ENCODE measurements at places on chromosomes 11 and 22.

DNA sequence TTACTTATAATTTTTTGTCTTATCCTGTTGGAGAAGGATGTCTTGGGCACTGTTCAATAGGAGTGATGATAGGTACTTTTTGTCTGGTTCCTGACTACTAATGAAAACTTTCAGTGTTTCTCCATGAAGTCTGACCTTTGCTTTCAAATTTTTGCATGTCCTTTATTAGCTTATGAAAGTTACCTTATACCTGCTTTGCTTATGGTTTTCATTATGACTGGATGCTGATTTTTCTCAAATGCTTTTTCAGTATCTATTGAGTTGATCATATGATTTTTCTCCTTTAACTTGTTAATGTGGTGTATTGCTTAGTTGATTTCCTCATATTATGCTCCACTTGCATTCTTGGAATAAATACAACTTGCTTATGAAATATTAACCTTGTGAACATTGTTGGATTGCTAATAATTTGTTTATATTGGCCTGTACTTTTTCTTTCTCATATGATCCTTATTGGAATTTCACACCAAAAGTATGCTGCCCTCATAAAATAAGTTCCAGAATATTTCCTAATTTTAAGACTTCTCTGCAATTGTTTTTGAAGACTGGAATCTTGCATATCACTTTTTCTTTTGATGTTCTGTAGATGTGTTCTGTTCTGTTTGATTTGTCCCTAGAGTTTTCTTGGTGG, 85.0 kb upstream of the SC5D start:
- DNase-seq: no peak

GRCh38 chr11:46302866-46303265, 25.4 kb downstream of the CREB3L1 start:
- DNase-seq: no peak

- DNase-seq: no peak
Measured at GRCh38 chr22:17710023-17710422, 64.2 kb downstream of the BID start.

DNA sequence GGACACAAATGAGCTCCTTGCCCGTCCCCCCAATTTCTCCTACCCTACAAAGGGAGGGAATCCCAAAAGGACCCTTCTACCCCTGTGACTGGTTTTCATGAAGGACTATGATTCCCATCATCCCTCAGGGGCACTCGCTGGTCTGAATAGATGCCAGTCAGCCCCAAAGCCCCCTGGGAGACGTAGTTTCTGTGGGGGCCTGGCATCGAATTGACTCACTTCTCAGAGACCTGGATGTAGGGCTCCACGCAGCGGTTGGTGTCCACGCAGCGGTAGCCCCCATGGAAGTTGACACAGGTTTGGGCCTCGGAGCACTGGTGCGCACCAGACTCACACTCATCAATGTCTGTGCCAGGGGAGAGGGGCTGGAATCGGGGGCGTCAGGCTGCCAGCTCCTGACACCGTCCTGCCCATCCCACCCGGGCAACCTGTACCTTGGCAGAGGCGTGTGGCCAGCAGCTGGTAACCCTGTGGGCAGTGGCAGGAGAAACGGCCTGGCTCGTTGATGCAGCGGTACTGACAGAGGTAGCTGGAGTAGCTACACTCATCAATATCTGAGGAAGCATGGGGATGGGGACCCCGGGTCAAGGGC, 4.4 kb downstream of the EFEMP2 start:
- no peak for DNase-seq

DNA sequence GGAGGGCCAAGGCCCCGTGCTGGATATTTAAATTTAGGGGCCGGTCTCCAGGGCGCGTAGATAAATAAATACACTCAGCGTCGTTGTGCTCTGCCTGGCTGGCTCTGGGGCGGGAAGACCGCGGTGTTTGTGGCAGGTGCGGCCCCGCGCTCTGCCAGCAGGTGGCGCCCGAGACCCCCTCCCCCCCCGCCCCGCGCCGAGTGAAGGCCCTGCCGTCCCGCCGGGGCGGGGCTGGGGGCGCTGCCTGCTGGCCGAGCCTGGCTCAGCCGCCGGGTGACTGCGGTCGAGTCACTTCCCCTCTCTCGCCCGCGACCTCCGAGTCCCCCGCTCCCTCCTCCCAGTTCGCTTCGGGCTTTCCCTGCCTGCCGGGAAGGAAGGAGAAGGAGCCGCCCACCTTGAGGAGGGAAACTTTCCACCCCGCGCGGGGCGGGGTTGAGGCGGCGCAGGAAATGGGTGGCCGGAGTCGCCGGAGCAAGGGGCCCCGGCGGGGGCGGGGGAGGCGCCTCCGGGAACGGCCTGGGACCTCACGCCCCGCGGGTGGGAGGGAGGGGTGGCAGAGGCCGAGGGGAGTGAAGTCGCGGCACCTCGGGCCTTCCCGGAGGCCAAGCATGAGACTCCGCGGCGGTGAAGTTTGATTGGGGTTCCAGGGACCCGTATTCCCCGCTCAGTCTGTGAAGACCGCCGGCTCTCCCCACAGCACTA, 1.6 kb upstream of the EHBP1L1 start:
- DNase-seq: peak; percentile 80

DNA sequence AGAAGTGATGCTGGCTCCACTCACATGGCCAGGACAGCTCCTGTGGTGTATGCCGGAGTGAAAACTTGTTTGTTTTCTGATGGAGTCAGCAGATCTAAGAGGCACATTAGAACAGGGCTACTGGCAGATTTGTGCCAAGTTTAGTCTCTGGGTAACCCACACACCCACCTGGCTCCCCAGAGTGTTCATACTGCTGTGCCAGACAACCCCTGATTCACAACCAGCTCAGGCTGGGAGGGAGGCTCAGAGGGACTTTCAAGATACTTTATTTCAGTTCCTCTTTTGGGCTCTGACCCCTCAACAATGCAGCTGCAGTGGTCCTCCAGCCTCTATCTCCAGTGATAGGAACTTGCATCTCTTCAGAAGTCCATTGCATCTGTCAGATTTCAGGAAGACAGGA, 8.5 kb downstream of the NTM start:
- DNase-seq: no peak

DNA sequence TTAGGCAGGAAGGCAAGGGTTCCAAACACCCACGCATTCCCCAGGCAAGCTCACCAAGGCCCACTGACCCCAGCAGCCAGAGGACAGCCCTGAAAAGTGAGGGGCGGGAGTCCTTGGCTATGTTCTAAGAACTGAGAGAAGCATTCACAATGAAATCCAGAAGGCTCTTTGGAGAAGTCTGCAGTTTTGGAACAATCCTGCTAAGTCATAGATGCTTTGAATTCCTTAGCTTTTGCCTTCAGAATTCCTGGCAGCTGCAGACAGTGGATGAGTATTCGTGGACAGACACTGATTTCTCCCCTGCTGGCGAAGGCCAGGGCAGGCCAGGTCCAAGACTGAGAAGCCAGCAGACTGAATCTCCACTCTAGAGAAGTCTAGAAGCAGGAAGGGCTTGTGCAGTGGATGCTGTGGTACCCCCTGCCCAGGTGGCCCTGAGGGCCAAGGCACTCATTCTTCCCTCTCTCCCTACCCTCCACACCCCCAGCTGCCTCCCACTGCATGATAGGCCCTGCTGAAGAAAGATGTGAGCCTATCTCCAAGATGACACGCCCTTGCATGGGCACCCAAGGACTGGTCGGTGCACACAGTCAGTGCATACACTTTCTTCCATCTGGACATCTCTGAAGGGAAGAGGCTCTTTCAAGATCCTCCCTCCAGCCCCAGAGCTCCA, 133.2 kb upstream of the TEAD1 start:
- no peak for DNase-seq

GRCh38 chr22:49052560-49052959, 775.1 kb downstream of the BRD1 start:
- DNase-seq: no peak

- no peak for DNase-seq
Measured at GRCh38 chr11:110026858-110027626, 66.2 kb upstream of the ZC3H12C start.

DNA sequence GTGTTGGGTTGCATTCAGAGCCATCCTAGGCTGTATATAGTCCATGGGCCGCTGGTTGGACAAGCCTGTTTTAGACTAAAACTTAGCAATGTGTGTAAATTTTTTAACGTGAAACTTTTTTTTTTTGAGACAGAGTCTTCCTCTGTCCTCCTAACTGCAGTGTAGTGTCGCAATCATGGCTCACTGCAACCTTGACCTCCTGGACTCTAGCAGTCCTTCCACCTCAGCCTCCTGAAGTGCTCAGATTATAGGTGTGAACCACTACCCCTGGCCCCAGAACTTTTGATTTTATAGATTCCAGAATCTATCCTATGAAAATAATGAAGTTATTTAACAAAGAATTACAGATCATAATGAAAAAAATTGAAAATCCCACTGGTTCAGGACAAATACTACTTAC, 29.9 kb upstream of the PANX2 start:
- no peak for DNase-seq

- no peak for DNase-seq
Measured at GRCh38 chr22:50720301-50721256, 17.4 kb upstream of the ACR start.

GRCh38 chr11:31059529-31059928, 310.0 kb downstream of the DCDC1 start:
- no peak for DNase-seq

DNA sequence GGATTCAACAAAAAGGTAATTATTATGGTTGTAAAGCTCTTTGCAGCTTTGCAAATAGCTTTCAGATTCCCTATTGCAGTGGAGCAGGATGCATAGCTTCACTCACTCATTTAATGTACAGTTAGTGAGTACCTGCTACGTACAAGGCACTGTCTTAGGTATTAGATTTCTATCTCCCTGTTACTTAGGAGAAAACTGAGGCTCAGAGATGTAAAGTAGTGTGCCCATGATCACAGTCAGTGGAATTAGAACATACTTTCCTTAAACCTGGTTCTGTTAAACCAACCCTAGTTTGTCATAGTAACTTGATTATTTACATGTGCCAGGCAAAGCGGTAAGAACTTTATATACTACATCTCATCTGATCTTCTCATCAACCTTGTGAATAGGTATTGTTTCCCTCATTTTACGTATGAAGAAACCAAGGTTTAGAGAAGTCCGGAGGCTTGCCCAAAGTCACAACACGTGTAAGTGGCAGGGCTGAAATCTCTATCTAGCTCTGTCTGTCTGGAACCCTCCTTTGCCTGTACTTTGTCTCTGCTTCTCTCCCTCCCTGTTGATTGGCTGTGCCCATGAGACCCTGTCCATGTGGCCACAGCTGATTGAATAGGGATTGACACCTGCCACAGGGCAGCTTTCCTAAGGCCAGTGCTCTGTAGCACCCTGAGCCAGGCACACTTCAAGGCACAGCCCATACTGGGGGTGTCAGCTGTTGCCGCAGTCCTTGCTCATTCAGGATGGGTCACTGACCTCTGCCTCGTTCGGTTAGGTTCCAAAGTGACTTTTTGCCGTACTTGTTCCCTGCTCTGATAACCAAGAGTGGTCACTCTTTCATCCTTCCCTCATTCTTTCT, 63.8 kb upstream of the PRSS23 start:
- DNase-seq: no peak

- DNase-seq: no peak
Measured at GRCh38 chr11:2355000-2355644, 22.0 kb upstream of the CD81 start.

DNA sequence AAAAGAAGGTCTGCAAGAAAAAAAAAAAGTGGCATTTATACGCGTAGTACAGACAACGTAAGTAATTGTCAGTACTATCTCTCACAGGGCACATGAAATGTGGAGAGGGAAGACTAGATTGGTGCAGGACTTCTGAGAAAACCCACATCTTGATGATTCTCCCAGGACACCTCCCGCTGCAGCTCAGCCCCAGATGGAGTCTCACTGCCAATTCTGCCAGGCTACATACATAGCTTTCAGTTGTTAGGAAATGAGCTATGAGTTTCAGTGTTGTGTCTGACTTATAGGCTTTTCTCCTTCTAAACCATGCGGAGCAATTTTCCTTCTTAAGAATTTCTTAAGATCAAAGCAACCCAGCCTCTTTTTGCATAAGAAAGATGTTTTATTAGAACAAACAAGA, 9.6 kb downstream of the OR5A2 start:
- DNase-seq: no peak

DNA sequence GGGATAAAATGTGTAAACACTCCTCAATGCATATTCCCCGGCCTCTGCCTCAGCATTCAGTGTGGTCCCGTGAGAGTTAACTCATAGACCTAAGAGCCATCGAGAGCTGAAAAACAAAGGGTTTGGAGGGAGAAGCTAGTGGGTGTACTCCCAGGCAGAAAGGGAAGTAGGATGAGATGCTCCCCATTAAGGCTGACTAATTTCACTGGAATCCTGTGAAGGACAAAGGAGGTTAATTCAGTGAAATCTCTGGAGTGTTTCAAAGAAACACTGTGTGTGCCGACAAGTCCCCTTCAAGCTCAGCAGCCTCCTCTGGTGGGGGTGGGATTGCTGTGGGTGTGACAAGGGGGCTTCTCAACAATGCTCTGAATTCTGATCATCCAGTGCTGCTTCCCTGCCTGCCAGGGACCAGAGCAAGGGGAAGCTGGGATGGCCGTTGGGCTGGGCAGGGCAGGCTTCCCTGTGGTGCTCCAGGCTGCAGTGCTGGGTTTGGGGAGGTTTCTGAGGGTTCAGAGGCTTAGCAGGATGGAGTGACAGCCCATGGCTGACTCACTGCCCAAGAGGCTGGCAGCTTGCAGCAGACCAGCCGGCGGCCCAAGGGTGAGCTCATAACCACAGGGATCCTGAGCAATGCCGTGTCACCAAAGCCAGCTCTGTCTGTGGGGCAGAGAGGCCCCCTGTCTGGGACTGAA, 61.4 kb upstream of the BMAL1 start:
- DNase-seq: no peak

GRCh38 chr11:19602406-19602805, 110.2 kb upstream of the NAV2 start:
- DNase-seq: no peak

- DNase-seq: no peak
Measured at GRCh38 chr11:31160504-31161422, 208.8 kb downstream of the DCDC1 start.

- DNase-seq: no peak
Measured at GRCh38 chr11:30358536-30358935, 35.6 kb downstream of the ARL14EP start.

DNA sequence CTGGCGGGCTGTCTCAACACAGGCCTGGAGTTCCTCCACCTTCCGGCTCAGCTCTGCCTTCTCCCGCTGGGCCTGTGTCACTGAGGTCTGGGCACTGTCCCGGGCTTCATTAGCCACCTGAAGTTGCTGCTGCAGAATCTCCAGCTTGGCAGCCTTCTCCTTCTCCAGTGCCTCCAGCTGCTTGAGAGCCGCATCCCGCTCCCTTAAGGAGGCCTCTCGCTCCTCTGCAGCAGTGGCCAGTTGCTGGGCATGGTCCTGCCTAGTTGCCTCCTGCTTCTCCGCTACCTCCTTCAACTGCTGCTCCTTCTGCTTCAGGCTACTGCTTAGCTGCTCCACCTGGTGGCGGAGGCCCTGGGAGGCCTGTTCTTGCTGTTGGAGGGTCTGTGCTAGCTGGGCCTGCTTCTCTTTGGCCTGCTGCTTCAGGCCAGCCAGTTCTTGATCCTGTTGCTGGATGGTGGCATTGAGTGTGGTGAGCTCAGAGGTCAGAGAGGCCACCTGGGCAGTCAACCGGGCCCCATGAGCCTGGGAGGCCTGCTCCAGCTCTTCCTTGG, 16.9 kb downstream of the IL18BP start:
- DNase-seq: no peak

- no peak for DNase-seq
Measured at GRCh38 chr11:48024635-48025071, 44.3 kb downstream of the PTPRJ start.

- no peak for DNase-seq
Measured at GRCh38 chr22:32591620-32592019, 117.0 kb downstream of the FBXO7 start.

- DNase-seq: no peak
Measured at GRCh38 chr22:46030231-46030880, 53.4 kb upstream of the WNT7B start.
